Activated CD8-positive, alpha-beta memory T cell treated with anti-CD3 and anti-CD28 coated beads for 1 hour (primary cell): ENCODE measurements at places on chromosomes 7 and 10.

GRCh38 chr7:101241015-101241363 is 3.4 kb upstream of the CLDN15 start:
- DNase-seq = no peak

GRCh38 chr10:511849-512191 is 177.6 kb downstream of the DIP2C start:
- DNase-seq = no peak

DNA sequence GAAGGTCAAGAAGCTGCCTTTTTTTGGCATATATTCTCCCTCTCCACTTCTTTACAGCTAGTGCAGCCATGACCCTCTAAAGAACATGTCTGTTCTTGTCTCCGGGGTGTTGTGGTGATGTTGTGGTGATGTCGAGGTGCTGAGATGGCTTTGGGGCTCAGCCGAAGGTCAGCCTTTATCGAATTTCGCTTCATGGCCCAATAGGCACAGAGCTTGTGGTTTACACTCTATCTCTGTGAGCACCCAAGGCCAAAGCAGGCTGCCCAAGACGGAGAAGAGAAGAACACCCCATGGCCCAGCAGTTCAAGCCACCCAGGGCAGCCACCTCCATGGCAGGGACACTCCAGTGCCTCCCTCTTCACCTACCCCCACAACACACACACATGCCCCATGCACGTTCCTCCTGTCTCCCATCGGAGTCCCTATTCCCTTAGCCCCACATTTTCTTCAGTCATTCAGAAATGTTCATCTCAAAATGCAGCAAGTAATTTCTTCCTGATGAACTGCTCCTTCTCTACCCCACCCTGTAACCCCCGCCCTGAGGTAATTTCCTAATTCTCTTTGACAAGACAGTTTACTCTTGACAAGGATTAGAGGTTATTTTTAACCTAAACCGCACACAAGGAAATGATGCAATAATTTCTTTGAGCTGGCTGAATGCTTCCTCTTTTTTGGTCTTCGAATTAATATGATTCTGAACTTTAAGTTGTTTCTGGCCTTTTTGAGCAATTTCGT is 18.6 kb upstream of the ADRB1 start:
- DNase-seq = no peak

GRCh38 chr10:73635781-73636180 is 5.5 kb downstream of the MYOZ1 start:
- no peak for DNase-seq

- no peak for DNase-seq
Observed at GRCh38 chr10:28274475-28274874, 28.4 kb downstream of the MPP7 start.

- no peak for DNase-seq
Observed at GRCh38 chr10:78928330-78928729, 140.4 kb upstream of the ZMIZ1 start.

GRCh38 chr7:30920021-30920583 is 8.4 kb downstream of the AQP1 start:
- no peak for DNase-seq

DNA sequence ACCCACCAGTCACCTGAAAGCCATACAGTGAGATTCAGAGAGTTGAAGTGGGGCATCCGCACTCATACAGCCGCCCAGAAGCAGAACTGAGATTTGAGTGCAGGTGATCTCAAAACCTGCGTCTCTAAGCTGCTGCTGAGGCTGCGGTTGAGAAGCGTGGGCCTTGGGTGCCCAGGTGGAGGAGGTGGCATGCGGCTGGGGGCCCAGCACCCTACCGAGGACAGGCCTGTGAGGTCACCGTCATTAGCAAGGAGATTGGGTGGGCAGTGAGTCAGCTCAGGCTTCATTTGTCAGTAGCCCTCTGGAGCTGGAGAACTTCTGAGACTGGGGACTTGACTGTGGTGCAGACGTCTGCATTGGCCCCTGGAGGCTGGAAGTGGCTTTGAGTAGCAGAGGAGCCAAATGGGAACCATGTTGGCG is 29.8 kb downstream of the ZMIZ1 start:
- DNase-seq = no peak

DNA sequence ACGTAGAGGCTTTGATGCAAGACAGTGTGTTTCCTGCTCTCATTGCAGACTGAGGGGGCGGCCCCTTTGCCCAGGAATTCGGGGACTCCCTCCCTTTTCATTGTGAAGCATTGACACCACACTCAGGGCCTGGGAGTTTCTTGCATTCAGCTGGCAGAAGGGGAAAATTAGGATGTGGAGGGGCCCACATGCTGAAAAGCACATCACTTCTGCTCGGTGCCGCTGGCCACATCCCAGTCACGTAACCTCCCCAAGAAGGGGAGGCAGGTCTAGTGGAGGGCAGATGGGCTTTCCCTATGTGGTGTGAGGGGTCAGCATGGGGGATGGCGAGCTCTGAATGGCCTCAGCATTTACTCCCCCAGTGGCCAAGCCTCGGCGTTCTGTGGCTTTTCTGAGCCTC is 47.9 kb downstream of the ADCY1 start:
- no peak for DNase-seq

- DNase-seq = no peak
Observed at GRCh38 chr10:95758351-95759025, 2.5 kb downstream of the ENTPD1 start.

- no peak for DNase-seq
Observed at GRCh38 chr7:137820156-137820555, 26.6 kb downstream of the DGKI start.

- peak; percentile 61 for DNase-seq
Observed at GRCh38 chr10:48306870-48307710, 613 bp downstream of the MAPK8 start.

DNA sequence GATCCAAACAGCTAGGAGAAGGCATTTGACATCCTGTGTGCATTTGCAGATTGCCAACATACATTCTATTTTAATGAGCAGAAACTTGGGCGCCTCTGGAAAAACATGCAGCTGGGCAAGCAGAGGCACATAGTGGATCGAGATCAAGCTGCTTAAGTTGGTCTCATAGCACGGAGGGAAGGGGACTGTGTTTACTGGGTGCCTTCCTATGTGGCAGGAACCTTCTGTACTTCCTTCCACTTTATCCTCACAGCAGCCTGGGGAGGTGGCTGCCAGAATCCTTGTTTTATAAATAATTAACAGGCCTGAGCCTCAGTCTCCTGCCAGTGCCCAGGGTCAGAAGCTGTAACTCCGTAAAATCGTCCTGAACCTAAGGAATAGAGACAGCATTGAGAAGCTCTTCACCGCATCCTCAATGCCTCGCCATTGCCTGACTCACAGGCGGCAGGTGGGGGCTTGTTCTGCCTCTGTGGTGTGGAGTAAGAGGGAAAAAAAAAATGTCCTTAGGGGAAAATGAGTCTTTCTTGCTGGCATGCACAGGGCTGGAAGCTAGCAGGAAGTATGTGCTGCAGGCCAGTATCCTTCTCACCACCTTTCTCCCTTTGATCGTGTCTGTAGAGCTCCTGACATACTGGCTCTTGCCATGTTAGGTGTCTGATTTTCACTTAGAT is 6.2 kb downstream of the VWA2 start:
- no peak for DNase-seq

DNA sequence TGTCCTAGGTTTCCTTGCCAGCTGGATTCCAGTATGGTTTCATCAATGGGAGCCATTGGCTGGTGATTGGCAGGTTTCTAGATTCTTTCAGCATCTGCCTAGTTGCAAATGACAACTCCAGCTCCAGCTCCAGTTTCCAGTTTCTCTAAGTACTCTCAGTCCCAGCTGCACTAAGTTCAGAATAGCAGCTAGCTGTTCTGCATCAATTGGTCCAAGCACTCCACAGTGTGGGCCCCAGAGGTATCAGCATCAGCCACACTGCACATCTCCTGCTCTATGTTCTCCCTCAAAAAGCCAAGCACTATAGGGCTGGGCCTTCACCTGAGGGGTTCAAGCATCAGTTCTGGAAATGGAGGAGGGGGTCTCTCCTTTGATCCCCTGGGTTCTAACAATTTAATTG is 143.4 kb downstream of the VPS50 start:
- DNase-seq = no peak

DNA sequence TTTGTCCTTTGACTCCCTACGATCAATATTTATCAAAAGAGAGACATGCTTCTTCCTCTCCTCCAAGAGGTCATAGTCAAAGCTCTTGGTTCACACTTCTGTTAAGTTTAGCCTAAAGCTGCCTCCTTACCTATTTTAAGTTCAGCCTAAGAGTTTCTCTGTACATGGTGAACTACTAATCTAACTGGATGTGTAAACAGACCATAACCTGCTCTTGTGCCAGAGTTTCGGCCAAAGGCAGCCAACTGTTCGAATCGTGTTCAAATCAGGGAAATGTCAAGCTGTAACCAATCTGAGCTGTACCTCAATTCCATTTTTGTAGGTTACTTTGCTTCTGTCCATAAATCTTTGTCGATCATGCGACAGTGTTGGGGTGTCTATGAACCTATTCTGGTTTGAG is 414.8 kb downstream of the PHTF2 start:
- DNase-seq = no peak

- DNase-seq = no peak
Observed at GRCh38 chr7:77328669-77329068, 87.5 kb downstream of the GSAP start.

- DNase-seq = no peak
Observed at GRCh38 chr10:28734938-28735759, 57.8 kb downstream of the BAMBI start.

- DNase-seq = no peak
Observed at GRCh38 chr10:115566867-115567266, 473.7 kb downstream of the ATRNL1 start.

- no peak for DNase-seq
Observed at GRCh38 chr10:4004144-4004543, 219.1 kb upstream of the KLF6 start.

DNA sequence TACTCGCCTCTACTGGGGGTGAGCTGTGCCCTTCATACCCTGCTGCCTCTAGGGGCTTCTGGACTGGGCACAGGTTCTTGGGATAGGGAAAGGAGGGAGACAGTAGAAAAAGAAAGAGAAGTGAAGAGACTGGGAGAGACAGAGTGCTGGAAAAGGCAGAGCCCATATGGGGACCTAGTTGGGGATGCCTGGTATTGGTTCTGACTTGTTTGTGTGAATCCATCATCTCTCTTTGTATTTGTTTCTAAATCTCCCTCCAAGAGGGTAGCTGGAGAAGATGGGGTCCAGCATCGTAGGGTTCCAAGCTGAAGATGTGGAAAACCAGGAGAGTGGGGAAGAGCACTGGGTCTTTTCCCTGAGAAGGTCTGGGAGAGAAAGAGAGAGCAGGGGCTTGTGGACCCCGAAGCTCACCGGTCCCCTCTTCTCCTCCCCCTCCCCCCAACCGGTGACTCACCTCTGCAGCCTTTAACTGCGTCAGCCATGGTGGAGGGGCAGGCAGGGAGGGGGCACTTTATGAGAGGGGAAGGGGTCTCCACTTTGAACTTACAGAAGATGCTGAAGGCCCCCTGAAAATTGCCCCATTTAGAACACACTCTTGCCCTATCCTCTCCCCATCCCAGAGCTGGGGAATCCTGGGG is 3.2 kb upstream of the VGF start:
- no peak for DNase-seq

DNA sequence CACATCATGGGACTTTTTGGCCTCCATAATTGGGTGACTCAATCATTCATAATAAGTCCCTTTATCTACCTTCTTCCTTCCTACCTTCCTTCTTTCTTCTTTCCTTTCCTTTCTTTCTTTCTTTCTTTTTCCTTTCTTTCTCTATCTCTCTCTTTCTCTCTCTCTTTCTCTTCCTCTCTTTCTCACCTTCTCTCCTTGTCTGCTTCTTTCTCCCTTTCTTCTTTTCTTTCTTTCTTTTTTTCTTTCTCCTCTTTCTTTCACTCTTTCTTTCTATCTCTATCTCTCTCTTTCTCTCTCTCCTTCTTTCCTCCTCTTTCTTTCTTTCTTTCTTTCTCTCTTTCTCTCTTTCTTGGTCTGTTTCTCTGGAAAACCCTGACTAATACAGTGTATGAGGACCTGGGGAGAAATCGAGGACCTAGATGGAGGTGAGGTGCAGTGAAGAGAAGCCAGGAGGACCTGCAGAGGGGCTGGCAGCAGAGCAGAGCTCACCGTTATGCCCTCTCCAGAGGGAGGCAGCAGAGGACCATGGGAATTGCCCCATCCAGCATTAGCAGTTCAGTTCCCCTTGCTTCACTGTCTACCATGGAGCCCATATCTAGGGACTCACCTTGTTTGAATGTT is 52.7 kb upstream of the BTRC start:
- no peak for DNase-seq

- DNase-seq = no peak
Observed at GRCh38 chr10:23742368-23742767, 303.5 kb downstream of the OTUD1 start.

- DNase-seq = no peak
Observed at GRCh38 chr7:148201992-148202391, 388.6 kb upstream of the C7orf33 start.

- no peak for DNase-seq
Observed at GRCh38 chr7:157116762-157117161, 22.0 kb upstream of the UBE3C start.

- DNase-seq = no peak
Observed at GRCh38 chr7:31134246-31135188, 82.4 kb downstream of the ADCYAP1R1 start.

- no peak for DNase-seq
Observed at GRCh38 chr10:86670876-86671275, 2.6 kb downstream of the LDB3 start.

DNA sequence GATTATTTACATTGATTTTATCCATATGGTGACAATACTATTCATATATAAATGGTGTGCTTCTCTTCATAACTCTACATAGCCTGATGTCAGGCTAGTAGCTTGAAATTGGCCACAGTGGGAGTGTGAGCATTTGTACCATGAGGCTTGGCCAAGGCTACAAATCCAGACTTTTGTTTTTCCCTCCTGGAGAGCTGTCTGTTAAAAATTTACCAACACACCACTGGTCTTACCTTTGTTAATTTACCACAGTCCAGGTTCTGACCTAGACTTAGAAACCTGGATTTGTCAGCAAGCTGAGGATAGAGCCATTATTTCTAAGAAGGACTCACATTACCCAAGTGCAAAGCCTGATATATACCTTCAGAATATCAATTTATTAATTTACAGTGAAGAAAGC is 45.5 kb upstream of the ATRNL1 start:
- DNase-seq = no peak

DNA sequence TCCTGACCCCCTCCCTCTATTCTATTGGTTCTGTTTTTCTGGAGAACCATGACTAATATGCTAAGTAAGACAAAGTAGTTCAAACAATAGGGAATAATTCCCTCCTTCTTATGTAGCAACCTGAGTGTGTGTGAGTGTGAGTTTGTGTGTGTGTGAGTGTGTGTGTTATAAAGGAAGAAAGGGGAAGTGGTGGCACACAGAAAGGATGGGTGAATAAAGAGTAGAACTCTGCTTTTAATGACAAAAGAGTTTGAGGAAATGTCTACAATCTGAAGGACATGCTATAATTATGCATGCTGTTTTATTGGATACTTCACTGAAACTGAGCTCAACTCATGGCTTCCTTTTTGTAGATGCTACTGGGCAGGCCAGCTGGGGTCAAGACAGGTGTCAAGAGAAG is 489.5 kb downstream of the REEP3 start:
- no peak for DNase-seq

- peak; percentile 79 for DNase-seq
Observed at GRCh38 chr7:73842067-73842976, at the start of gene METTL27. Gene METTL27 (minus strand): TSS chr7:73842516. CDS start chr7:73842140, 376 bp downstream.
